Erythroblast (primary cell): ENCODE measurements at places on chromosomes 3 and 15.

GRCh38 chr3:15427981-15428380, 583 bp downstream of the EAF1 start:
- DNase-seq, result peak; percentile 23

GRCh38 chr15:28944286-28944685, 58.5 kb downstream of the APBA2 start:
- DNase-seq, result no peak

GRCh38 chr3:100165926-100166550, 51.7 kb upstream of the FILIP1L start:
- no peak for DNase-seq

DNA sequence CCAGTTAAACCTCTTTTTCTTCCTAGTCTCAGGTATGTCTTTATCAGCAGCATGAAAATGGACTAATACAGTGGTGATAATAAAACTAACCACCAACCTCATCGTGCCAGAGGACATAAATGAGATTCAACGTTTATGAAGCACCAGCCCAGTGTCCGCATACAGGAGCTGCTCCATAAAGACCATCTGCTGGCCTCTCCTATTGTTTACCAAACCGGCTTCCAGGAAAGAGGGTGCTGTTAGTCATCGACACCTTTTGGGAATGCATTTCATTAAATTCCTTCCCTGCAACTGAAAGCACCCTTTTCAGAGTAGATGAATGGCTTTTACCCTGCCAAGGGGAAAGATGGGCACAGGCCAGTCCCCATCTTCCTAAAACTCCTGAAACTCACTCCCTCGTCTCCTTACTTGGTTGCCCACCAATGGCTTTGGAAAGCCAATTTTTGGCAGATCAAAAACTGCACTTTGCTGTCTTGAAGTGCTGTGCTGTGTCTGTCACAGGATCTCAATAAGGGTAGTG, 122.1 kb downstream of the AQP9 start:
- DNase-seq, result no peak

GRCh38 chr15:66901336-66902100, 163.9 kb upstream of the SMAD3 start:
- no peak for DNase-seq

DNA sequence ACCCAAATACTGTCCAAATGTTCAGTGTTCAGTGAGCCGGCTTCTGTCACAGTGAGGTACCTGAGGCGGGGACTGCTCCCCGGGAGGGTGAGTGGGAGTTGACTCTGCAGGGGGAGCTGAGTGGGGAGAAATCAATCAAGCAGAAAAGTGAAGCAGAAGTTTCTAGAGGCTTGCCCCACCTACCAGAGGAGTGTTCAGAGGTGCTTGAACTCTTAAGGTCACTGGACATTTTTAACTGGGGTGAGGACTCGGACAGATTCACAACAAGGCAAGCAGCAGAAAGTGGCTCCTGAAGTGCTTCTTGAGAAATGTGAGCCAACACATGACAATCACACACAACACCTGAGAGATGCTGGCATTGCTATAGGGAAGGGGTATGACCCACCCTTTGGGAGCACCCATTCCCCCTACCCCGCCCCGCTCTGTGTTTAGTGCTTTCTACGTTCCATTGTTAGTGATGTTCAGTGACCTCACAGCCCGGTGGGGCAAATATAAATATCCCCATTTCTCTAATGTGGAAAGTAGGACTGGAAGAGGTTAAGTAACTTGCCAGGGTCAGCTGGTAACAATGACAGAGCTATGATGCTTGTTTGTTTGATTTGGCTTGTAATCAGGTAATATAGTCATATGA, 48.6 kb upstream of the AKAP13 start:
- no peak for DNase-seq

GRCh38 chr15:56042031-56042430, 48.6 kb upstream of the NEDD4 start:
- no peak for DNase-seq

- no peak for DNase-seq
Measured at GRCh38 chr3:6260551-6261191, 600.2 kb upstream of the GRM7 start.

DNA sequence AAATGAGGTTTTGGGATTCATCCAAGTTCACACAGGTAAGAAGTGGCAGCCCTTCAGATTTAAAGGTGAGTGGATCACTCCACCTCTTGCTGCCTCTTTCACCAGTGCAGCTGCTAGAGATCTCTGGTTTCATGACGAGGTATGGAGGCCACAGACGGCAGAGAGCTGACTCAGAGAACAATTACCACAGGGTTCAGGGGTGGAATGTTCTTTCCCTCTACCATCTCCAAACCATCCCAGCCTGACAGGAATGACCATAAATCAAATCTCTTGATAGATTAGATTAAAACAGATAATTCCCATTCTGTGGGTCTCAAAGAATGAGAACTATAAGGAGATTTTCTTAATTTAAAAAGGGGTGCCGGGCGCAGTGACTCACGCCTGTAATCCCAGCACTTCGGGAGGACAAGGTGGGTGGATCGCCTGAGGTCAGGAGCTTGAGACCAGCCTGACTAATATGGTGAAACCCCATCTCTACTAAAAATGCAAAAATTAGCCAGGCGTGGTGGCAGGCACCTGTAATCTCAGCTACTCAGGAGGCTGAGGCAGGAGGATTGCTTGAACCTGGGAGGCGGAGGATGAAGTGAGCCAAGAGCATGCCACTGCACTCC, 174.2 kb upstream of the ATP11B start:
- no peak for DNase-seq

GRCh38 chr3:169641167-169641566, 22.3 kb downstream of the MECOM start:
- no peak for DNase-seq

DNA sequence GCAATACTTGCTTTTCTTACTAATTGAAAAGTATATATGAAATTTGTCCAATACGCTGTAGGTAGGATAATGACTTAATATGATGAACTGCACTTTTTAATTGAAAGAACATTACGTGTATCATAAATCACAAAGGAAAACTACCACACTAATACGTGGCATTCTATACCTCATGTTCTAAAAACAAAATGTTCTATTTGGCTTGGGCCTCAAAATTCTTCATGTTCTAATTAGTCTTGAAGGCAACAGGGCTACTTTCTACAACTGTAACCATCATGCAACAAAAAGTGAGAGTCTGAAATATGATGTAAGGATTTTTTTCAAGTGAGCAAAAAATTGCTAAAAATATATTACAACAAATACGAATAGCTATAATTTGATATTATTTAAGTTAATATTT, 19.8 kb downstream of the THRB start:
- DNase-seq, result no peak

DNA sequence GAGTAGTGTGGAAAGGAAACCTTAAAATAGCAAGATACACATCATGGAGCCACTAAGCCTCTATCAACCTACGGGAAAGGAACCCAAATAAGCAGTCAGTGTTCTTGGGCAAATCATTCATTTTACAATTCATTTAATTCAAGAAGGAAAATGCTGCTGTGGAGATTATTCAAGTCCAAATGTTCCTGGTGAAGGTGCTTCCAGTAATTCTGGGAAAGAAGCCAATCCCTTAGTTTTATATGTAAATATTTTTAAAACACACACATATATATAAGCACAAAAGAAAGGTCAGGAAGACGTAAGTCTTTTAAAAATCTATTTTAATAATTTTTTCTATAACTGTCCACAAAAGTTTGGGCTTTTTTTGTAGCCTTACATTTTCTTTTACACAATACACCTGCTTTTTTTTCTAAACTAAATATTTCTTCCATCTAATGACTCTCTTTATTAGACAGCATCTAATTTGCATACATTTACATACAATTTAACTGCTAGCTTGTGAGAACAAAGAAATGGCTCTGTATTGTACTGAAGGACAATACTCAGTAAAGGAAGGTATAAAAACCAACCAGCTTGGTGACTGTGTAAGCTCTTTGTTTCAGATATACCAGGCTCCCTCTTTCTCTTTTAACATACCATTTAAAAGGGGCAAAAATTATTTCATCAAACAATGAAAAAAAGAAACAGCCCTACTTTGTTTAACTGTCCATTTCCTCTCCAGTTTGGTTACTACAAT, 269.5 kb downstream of the ZBTB20 start:
- no peak for DNase-seq

- DNase-seq, result peak; percentile 80
Measured at GRCh38 chr3:160447544-160447943, 2.0 kb downstream of the TRIM59 start.

DNA sequence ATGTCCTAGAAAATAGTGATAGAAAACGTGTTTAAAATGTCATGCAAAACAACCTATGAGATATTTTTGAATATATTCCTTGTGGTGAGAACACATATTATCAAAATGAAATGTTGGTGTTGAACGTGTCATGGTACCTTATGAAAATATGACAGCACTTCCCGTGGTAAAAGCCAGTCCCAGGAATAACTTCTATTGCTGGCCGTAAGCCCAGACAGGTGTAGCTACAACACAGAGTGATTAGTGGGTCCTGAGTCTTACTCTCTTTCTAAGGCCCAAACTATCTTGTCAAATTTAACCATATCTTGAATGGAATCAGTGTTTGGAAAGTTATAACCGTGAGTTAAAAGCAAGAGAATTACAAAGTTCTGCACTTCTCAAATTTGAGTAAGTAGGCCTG, 24.1 kb downstream of the RARB start:
- no peak for DNase-seq

GRCh38 chr3:139234491-139234890, 109.3 kb upstream of the MRPS22 start:
- no peak for DNase-seq

- DNase-seq, result no peak
Measured at GRCh38 chr3:128313935-128314334, 152.8 kb downstream of the DNAJB8 start.
